ENCODE measurements at places on chromosomes 11 and 22.

DNA sequence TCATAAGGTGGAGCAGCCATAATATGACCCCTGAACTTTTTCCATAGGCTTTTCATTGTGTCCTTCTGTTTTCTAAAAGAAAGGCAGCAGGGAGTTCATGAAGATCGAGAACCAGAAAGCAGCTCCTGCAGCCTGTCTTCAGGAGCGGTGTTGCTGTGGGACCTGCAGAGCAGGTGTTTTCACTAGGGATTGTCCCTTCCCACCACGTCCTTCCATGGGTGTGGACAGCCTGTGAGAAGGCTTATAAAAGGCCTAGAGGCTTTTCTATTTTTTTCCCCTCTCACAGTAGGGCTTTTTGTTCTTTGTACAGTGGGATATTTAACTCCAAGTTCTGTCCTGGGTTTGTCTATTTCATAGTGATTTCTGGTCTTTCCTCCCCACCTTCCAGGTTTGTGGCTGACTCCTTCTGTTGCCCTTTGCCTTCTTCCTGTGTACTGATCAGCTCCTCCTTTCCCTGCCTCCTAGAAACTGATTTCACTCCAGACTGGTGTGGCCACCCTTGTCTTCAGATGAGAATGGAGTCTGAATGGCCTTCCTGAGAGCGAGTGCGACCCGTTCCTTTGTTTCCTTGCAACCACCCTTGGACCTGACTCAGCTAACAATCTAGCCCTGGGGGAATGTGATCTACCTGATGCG lies 10.1 kb downstream of the MRPL16 start:
- no peak for DNase-seq

DNA sequence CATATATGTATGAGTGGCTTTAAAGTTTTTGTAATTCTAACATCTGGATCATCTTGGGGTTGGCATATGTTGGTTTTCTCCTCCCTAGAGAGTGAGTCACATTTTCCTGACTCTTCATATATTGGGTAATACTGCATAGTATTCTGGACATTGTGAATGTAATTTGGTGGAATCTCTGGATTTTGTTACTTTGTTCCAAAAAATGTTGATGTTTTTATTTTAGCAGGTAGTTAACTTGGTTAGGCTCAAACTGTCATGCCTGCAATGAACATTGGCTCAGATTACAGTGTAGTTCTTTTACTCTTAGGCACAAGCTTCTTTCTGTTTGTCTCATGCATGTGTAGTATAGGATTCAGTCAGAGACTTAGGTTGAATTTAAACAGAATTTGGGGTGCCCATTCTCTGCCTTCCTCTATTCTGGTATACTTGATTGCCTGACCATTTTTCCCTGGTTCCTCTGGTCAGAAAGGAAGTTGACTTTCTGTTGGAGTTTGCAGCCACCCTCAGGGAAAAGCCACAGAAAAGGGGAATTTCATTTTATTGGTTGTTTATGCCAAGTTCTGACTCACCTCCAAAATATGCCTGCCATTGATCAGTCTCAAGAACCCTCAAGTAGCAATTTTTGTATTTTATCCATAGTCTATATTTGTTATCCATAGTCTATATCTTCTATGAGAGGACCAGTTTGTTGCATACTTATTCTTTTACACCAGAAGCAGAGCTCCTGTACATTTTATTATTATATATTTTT lies 151.7 kb downstream of the UVRAG start:
- DNase-seq, result no peak

GRCh38 chr22:34017205-34017604 lies 96.9 kb upstream of the LARGE1 start:
- no peak for DNase-seq

DNA sequence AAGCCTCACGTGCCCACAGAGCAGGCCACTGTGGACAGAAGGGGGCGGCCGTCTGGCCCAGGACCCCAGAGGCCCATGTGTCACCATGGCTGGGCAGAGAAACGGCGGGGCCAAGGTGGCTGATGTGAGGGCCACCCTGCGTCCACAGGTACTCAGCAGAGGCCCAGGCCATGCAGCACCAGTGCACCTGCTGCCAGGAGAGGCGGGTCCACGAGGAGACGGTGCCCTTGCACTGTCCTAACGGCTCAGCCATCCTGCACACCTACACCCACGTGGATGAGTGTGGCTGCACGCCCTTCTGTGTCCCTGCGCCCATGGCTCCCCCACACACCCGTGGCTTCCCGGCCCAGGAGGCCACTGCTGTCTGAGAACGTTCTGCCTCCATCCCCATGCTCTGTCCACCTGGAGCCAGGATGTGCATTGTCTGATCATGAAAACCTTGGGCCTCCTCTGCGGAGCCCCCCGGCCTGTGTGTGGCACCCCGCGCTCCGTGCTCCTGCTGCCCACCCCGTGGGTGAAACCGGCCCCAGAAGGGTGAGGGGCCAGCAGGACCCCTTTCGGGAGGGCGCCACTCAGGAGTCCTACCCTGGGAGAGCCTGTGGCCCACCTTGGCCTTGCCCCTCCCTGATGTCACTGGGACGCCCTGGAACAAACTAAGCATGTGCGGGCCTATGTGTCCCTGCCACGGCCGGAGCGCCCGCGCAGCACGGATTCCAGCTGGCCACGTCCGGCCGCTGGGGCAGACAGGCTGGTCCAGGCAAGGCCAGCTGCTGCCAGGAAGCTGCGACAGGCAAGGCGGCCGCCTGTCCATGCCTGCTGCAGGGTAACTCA lies 38.6 kb downstream of the MUC5B start:
- no peak for DNase-seq

GRCh38 chr11:71580057-71581003 lies 2.3 kb downstream of the KRTAP5-11 start:
- no peak for DNase-seq

- DNase-seq, result no peak
These were observed 15.2 kb upstream of the FANCF start for GRCh38 chr11:22640862-22641261.

- no peak for DNase-seq
These were observed 20.3 kb upstream of the FGF3 start for GRCh38 chr11:69839516-69839915.

DNA sequence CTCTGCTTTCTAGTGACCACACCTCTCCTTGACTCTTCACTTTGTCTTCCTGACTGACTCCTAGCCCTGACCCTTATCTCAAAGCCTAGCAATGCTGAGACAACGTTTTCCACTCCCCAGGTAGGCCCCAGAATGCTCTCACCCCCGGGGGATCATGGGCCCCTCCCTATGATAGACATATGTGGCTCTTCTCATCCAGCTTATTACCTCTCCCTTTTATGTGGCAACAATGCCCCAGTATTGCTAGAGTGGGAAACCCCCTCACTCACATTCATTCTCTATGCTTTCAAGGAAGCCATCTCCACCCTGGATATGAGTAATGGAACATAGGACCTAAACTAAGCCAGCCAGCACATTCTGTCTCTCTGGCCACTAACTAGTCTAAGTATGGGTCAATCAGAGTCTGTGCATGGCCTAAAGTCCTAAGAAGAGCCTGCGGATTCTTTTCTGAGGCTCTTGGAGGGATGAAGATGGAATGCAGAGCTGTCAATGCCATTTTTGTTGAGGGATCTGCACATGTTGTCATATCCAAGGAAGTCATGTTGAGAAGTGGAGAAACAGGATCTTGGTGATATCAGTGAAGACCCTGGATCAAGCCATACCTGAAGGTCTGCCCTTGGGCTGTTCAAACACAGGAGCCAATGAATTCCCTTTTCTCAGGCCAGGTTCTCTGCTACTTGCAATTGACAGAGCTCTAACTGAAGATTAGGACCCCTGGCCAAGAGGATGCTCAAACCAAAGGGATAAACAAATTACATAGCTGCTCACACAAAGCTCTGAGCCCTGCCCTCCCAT lies 79.8 kb upstream of the GRK3 start:
- peak; percentile 29 for DNase-seq

- DNase-seq, result no peak
These were observed 791.0 kb downstream of the FAM181B start for GRCh38 chr11:81942646-81943045.

DNA sequence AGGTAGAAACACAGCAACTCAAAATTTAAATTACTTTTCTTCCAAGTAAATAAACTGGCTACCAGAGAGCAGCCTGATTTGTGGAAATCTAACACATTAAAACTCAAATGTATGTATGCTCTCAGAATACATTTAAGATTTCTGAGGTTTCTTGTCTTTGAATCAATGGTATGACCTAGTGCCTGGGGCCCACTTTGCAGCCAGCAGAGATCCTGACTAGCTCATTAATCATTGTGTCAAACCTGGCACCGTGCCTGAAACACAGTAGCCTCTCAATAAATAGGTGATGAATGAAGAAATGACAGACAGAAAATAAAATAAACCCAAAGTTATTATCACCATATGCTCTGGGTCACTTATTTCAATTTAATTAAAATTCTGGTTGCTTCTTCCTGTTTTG lies 176.2 kb upstream of the FAT3 start:
- DNase-seq, result no peak

DNA sequence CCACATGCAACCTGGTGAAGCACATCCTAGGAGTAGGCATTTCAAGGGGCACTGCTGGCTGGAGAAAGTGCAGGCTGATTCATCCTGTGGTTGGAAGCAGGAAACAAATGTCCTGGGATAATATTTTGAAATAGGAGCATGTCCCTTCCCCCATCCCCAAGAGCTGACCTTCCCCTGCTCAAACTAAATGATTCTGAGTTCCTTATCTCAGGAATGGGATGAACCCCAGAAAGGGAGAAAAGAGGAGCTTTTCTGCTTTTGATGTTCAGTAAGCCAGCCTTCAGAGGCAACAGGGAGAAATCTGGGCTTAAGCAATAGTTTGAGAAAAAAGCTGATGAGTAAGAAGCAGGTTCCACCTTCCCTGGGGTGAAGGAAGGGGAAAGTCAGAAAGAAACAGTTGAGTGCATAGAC lies 19.5 kb upstream of the SPON1 start:
- no peak for DNase-seq

- DNase-seq, result no peak
These were observed 41.1 kb downstream of the RBFOX2 start for GRCh38 chr22:35987487-35987886.

- DNase-seq, result no peak
These were observed 597.9 kb upstream of the KIRREL3 start for GRCh38 chr11:127598476-127598875.

DNA sequence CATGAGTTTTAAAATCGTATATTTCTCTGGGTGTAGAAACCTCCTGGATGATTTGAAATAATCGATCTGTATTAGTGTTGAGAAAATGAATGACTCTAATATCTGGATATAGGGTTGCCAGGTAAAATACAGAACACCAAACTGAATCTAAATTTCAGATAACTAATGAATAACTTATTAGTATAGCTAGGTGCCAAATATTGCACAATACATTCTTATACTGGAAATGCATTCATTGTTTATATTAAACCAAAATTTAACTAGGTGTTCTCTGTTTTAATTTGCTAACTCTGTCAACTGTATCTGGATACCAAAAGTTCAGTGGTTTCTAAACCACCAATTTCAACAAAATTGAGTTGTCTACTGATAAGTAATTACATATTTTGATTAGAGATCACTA lies 2.5 kb upstream of the BIRC3 start:
- no peak for DNase-seq

DNA sequence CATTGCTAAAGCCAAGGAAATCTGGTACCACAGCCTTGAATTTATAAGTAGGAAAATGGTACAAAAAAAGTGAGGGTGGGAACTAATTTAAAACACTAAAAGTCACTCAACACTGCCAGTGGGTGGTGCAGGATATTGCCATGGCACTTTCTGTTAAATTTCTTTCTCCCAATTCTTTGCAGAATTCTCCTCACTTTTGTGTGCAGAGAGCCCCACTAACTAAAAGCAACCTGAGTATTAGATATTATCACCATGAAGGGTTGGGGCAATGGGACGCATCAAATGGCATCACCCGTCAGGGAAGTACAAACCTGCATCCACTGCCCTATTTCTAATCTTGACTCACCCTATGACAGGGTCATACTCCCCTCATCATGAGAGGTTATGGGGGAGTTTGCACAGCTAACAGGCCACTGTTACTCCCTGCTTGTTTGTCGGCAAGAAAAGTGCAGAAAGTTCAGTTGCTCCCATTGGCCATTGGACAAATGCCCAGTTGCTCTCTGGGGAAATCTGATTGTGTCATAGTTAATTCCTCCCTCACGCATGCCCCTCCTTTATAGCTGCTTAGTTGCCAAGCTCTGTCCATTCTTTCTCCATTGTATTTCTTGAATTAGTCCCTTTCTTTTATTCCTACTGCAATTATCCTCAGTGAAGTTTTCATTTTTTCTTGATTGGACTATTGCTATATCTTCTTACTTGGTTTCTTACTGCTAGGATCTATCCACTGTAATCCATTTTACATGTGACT lies 93.8 kb upstream of the BLID start:
- DNase-seq, result no peak

DNA sequence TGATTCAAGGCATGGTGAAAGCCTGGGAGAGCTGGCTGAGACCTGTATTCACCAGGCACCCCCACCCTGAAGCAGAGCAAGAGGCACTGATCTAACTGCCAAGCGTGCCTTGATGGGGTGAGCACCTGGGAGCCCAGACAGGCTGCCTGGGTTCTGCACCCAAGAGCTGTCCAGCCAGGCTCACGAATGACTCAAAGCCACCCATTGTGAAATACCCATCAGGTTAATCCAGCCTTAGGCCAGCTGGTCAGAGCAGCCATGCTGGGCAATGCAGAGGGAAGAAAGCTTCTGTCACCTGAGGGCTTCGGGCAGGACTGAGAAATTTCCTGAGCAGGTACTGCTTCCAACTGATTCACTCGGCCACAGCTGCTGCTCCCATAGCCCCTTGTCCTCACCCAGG lies 22.1 kb downstream of the THOC5 start:
- no peak for DNase-seq

DNA sequence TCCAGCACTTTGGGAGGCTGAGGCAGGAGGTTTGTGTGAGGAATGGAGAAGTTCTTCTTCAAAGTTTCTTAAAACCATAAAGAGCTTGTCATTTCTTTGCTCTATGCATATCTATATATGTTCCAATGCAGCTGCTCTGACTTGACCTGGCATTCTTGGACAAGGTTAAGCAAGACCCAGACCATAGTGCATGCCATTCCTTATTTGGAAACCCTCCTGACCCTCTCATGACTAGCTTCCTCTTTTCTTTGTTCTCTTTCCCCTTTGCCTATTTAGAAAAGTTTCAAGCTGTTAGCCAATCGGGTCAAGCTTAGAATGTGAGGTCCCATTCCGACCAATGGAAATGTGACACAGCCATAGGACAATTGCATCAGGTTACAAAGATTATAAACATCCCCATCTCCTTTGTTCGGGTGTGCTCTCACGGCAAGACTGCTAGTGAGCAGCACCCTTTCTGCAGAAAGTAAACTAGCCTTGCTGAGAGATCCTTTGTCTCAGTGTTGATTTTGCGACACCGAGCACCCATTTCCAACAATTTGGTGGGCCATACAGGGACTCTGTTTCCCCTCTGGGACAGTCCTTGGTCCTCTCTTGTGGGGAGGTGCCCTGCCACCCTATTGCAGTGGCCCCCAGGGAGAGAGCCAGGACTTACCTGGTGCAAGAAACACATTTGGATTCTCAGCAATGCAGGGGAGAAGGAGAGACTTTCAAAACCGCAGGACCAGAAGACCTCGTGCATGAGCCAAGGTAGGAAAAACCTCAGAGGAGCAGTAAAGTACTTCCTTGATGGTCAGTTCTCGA lies 39.9 kb upstream of the ANO1 start:
- DNase-seq, result no peak
